ENCODE measurements at places on chromosomes 13 and 19.

DNA sequence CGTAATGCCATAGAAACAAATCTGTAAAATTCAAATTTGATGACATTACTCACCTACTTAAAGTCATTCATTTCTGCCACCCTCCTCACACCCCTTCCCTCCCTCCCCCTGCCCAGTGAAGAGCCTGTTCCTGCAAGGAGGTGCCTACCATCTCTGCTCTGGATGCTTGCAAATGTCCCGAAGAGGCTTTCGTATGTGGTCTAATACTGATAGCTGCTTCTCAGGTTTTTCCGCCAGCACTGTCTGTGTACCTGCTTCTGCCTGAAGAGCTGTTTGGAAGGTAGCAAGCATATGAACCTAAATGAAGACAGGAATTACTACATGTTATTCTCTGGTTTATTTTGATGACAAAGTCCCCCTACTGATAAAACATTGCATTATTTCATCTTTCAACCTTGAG lies 57.1 kb downstream of the GPALPP1 start:
- DNase-seq, result no peak

- DNase-seq, result no peak
Measured at GRCh38 chr13:96100457-96101220, 10.7 kb downstream of the HS6ST3 start.

GRCh38 chr19:47330466-47330869 lies 1.5 kb upstream of the C5AR2 start:
- DNase-seq, result no peak

DNA sequence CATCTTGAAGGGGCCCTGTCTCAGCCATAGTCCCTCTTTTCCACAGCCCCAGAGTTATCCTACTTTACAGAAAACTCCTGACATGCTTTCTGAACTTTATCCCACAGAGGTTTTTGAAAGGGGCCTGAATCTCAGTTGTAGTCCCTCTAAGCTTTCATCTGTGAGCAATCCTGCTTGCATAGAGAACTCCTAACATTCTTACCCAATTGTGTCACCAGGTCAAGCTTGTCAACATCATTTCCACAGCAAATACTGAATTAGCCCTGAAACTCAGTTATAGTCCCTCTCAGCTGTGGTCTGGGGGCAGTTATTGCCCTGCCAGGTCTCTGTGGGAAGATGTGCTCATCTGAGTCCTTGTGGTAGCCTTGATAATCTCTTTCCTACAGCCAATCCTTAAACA lies 2190.3 kb upstream of the PCDH20 start:
- no peak for DNase-seq

- DNase-seq, result no peak
Measured at GRCh38 chr19:48274938-48275337, 5.1 kb downstream of the ZNF114 start.

DNA sequence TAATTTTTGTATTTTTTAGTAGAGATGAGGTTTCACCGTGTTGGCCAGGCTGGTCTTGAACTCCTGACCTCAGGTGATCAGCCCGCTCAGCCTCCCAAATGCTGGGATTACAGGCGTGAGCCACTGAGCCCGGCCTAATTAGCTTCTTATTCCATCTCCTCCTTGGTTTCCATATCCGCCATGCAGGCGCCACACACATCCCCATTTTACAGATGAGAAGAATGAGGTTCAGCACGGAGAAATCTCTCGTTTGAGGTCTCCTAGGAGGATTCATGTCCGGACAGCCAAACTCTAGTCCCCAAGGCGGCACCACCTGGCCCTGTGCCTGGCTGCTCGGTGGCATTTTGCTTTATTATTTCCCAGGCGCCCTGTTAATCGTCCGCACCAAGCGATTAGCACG lies 46.2 kb upstream of the PTPRS start:
- no peak for DNase-seq

DNA sequence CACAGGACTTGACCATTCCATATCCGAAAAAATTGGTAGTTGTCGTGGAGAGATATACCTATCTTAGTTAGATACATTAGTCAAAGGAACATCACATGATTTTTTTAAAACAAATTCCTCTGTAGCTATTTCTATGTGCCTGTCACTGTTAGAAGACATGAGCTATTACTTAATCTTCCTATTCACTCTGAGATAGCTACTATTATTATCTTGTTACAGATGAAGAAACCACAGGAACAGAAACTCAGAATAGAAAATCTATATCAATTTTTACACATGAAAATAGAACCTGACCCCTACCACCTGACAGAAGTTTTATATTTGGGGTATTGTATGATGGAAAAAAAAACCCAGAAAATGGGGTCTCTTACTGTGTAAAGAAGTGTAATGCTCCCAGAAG lies 68.9 kb upstream of the TDRD3 start:
- no peak for DNase-seq
